Lung microvascular endothelial cell (primary cell): ENCODE measurements at places on chromosomes 7 and 10.

GRCh38 chr10:43607199-43607573 lies 948 bp downstream of the ZNF485 start:
- no peak for DNase-seq

- no peak for DNase-seq
Observed at GRCh38 chr7:154996756-154997155, 6.2 kb downstream of the PAXIP1 start.

GRCh38 chr10:132407846-132408278 lies 10.9 kb downstream of the PWWP2B start:
- peak; percentile 67 for DNase-seq

- no peak for DNase-seq
Observed at GRCh38 chr10:101223274-101224059, 5.8 kb downstream of the LBX1 start.

- no peak for DNase-seq
Observed at GRCh38 chr7:147916573-147916972, 674.0 kb upstream of the C7orf33 start.

GRCh38 chr7:47806701-47807103 lies 141.6 kb downstream of the PKD1L1 start:
- DNase-seq, result peak; percentile 19

DNA sequence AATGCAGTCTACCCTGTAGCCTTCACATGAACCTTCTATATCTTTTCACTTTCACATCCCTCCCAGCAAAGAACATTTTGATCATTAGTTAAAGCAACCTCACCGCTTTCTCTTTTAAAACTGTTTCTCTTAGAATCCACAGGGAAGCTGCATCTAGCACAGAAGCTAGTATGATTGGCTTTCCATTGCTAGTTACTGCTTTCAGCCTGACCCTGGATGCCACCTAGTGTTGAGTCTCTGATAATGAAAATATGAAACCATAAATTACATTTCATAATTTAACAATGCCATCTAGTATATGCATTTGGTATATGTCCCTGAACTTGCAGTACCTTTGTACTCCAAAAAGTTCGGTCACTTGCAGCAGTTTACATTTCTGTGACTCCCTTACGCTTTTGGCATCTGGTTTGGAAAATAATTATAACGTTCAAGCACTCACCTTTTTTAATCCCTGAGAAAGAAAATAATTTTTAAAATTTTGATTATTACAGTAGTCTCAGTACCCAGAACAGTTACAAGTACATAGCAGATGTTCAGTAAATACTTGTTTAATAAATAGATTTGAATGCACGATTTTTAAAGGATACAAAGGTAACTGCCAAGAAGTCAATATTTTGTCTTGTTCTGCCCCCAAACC lies 22.7 kb downstream of the CISD1 start:
- DNase-seq, result peak; percentile 82

GRCh38 chr7:96786261-96786997 lies 76.8 kb upstream of the SEM1 start:
- peak; percentile 7 for DNase-seq

DNA sequence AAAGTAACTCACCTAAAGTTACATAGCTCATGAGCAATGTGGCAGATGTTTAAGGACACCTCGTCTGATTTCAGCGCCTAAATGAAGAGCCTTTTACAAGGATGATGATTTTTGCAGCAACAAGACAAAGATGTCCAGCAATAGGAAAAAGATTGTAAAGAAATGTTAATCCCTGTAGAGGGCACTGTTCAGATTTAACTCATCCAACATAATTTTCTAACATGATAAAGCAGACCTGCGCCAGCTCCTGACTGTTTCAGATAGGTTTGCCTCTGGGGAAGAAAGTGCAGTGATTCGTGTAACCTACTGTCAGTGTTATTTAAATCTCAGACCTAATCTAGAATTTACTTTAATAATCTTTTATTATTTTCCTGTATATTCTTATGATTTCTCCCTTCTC lies 595.2 kb downstream of the AUTS2 start:
- no peak for DNase-seq

DNA sequence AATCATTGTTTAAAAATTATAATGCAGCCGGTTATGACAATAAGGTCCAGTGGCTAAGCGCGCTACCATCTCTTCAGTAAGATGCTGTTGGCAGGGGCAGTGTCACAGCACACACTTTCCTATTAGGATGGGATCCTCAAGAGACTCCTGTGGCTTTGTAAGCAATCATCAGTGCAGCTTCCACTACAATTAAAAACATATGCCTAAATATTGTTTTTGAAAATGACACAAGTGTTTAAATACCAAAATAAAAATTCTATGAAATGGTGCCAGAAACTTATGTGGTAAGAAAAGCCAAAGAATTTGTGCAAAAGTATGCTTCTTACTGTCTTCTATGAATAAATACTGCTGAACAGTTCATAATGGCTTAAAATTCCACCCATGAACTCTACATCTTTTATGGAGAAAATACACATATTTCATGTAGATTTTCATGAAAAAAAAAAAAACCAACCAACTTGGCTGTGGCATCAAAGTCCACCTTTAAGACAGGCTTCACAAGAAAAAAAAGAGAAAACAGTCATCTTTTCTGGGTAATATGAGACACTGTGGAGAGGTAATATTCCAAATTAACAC lies 132.8 kb downstream of the SEMA3C start:
- no peak for DNase-seq

GRCh38 chr7:96126382-96126781 lies 195.5 kb downstream of the SLC25A13 start:
- no peak for DNase-seq

DNA sequence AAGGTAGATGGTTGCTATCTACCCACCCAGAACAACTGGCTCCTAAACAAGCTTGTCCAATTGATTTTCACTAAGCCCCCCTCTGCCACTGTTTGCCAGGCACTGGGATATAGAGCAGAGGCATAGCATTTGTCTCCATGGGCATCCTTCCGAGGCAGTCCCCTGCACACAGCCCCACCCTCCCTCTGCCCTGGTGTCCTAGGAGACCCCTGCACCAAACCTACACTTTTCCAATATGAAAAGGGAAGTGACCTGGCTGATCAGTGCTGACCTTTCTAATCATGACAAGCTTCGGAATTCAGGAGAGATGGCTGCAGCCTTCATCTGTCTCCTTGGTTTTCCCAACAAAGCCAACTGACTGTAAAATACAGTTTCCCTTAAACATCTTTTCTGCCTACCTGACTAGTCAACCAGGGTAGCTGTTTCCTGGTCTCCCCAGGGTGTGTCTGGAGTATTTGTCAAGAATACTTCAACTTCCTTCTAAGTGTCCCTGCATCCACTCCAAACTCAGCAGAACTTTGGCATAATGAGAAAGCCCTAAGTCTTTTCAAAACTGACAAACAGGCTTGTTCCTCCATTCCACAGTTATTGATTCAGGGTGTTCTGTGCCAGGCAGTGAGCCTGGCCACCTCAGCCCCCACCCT lies 7.6 kb upstream of the SLC18A3 start:
- DNase-seq, result no peak

DNA sequence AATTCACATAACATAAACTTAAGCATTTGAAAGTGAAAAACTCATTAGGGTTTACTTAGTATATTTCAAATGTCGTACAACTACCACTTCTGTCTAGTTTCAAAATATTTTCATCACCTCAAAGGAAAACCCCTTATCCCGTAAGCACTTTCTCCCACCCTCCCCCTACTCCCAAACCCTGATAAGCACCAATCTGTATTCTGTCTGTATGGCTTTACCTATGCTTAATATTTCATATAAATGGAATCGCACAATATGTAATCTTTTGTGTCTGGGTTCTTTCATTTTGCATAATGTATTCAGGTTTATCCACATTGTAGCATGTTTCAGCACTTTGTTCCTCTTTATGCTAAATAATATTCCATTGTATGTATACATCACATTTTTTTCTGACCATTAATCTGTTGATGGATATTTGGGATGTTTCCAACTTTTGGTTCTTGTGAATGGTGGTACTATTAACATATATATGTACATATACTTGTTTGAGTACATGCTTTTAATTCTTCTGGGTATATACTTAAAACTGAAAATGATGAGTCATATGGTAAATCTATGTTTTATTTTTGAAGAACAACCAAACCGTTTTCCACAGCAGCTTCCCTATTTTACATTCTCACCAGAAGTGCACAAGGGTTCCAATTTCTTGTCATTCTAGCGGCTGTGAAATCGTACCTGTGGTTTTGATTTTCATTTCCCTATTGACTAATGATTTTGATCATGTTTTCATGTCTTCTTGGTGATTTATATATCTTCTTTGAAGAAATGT lies 6.2 kb upstream of the STARD3NL start:
- no peak for DNase-seq

DNA sequence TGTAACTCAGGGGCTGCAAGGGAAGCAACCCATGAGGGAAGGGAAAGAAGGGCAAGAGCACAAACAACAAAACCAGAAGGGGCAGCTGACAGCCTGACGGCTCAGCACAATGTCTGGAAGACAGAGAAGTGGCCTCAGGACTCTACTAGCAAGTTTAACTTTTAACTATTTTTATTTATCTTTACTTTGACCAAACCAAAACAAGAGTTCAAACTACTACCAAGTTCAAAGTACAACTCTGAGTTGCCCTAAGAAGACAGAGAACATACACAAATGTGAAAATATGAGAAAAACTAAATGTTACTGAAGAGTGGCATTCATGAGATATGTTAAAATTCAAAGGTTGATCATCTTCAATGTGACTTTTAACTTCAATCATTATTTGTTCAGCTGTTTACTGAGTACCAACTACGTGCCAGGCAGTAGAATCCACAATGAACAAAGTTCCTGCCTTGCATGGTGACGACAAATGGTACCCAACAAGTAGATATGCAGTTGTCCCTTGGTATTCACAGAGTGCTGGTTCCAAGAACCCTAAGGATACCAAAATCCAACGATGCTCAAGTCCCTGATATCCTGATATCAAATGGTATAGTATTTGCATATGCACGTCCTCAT lies 19.7 kb downstream of the NUDCD3 start:
- no peak for DNase-seq

- no peak for DNase-seq
Observed at GRCh38 chr7:44524811-44525388, 16.2 kb downstream of the NPC1L1 start.

GRCh38 chr10:19947215-19947614 lies 131.0 kb downstream of the PLXDC2 start:
- DNase-seq, result no peak

- DNase-seq, result no peak
Observed at GRCh38 chr10:129126982-129127381, 340.1 kb upstream of the MGMT start.

DNA sequence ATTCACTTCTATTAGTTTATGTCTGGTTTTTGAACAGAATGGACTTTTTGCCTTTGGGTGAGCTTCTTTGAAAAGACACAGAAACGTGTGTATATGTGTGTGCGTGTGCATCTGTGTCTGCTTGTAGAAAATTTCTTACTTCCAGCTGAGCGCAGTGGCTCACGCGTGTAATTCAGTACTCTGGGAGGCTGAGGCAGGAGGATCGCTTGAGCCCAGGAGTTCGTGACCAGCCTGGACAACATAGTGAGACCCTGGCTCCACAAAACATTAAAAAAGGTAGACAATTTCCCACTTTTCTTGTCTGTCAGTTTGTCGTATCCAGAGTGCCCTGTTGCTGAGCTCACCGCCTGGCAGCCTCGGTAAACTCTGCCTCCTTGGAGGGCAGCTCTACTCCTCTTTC lies 25.4 kb downstream of the PPP2R2D start:
- no peak for DNase-seq

- DNase-seq, result no peak
Observed at GRCh38 chr10:8913720-8914119, 859.2 kb downstream of the GATA3 start.

GRCh38 chr10:13788711-13789447 lies 202.1 kb downstream of the PRPF18 start:
- DNase-seq, result peak; percentile 71

GRCh38 chr7:35871856-35872255 lies 71.0 kb downstream of the SEPTIN7 start:
- DNase-seq, result no peak

GRCh38 chr10:124220971-124221355 lies 127.6 kb upstream of the CHST15 start:
- no peak for DNase-seq

DNA sequence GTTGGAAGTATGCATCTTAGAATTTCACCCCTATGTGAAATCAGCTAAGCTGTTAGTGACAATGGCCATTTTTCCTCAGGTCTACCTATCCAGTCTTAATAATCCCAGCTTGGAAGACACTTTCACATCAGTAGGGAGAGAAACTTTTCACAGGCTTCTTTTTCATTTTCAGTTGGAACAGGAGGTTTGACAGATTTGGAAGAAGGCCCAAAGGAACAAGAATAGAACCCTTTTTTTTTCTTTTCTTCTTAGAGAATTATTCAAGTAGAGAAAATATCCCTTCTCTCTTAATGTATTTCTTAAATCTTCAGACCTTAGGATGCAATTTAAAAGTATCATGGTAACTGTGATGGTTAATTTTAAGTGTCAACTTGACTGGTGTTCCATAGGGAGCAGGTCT lies 410.5 kb upstream of the C7orf33 start:
- DNase-seq, result no peak

DNA sequence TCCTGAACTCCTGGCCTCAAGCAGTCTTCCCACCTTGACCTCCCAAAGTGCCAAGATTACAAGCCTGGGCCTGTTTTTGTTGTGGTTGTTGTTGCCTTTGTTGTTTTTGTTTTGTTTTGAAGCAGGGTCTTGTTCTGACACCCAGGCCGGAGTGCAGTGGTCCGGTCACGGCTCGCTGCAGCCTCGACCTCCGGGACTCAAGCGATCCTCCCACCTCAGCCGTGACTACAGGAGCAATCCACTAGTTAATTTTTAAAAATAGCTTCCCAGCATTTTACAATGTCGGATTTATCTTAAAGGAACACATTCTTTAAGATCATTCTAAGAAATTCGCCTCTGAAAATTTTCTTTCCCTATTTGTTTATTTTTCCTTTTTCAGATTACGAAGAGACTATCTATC lies 27.7 kb upstream of the AP5Z1 start:
- DNase-seq, result no peak

- no peak for DNase-seq
Observed at GRCh38 chr7:129354428-129355157, 79.6 kb upstream of the STRIP2 start.

DNA sequence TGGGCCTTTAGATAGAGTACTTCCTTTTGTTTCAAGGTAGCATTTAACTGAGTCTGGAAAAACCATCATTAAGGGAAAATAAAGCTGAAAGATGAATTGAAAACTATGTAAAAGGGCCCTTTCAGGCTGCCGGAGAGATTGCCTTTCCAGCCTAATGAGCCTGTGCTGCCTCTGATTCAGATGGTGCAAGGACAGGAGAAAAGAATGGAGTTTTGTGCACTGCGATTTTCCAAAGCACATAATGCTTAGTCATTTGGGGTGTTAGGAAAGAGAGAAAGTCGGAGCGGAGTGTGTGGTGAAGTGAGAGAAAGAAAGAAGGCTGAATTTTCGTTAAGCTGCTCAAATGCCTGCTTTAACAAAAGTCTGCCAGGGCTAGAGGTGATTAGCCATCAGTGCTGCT lies 259.7 kb downstream of the PAXIP1 start:
- no peak for DNase-seq
